NCI-H2081 treated with DMSO at 0.1 percent for 48 hours (cell line): ENCODE measurements at places on chromosomes 12 and 14.

DNA sequence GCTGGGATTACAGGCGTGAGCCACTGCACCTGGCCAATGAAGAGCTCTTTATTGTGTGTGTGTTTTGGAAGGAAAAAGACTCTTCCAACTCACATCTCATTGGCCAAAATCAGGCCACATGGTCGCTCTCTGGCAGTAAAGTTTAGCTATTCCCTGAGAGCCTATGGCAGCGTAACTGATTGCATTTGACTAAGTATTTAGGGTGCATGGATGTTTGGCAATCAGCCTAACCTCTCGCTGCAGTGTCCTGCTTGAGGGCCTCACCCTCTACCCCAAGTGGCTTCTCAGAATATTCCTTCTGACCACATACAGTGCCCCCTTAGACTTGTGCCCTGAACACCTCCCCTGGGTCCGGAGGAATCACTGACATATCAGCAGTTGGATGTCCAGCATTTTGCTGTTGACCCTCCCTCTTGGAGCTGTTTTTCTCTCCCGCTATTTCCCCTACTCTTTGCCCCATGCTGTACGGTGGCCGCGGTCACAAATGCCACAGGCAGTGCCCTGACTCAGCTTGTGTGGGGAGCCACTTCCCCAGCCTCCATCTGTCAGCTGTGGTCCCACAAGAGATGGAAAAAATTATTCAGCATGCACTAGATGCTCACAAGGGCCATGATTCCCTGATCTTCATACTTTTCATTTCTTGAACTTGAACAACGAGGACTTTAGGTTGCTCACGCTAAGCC is 9.5 kb downstream of the PHETA1 start:
- DNase-seq = no peak

- DNase-seq = no peak
These were observed 80.8 kb downstream of the IFNG start for GRCh38 chr12:68078737-68079136.

DNA sequence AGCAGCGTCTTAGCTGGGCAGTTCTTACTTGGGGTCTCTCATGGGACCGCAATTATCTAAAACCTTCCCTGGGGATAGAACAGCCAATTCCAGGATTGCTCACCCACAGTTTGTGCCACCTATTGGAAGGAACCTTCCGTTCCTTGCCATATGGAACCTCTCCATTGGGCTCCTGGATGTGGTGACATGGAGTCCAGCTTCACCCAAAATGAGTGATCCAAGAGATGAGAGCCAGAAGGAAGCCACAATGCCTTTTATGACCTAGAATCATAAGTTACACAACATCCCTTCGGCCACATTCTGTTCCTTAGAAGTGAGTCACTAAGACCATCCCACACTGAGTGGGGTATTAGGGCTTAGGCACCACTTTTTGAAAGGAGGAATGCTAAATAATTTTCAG is 164.4 kb downstream of the FBXL14 start:
- no peak for DNase-seq

- DNase-seq = no peak
These were observed 4.8 kb upstream of the ITPK1 start for GRCh38 chr14:93120517-93120916.

- DNase-seq = no peak
These were observed 6.5 kb downstream of the MEG3 start for GRCh38 chr14:100832311-100832960.

GRCh38 chr12:98594050-98594835 is 757 bp downstream of the SLC25A3 start:
- DNase-seq = no peak

DNA sequence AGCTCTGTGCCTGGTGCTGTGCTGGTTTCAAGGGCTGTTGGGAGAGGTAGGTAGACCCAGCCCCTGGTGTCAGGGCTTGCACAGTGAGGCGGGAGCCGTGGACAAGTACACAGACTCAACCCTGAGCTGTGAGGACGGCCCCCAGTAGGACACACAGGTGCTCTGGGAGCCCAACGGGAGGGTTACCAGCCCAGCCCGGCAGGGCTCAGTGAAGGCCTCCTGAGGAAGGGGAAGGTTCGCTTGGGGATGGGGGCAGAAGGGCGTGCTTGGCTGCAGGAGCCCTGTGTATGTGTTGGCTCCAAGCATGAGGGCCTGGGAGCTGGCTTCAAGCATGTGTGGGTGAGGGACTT is 58.9 kb downstream of the SLC25A47 start:
- no peak for DNase-seq
